ENCODE measurements at places on chromosomes 7 and 10.

DNA sequence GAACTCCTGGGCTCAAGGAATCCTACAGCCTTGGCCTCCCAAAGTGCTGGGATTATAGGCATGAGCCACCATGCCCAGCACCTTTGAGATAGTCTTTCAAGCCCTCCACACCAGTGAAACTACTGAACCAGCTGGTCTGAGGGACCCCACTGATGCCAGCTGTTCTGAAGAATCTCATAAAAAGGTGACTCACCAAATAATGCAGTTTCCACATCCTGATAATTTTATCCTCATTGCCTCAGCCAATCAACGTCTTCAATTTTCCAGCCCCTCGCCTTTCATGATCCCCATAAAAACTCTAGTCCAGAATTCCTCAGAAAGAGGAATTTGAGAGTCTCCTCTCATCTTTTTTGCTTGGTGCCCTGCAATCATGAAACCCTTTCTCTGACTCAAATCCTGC, 1691.6 kb upstream of the LRRTM3 start:
- peak; percentile 26 for DNase-seq

DNA sequence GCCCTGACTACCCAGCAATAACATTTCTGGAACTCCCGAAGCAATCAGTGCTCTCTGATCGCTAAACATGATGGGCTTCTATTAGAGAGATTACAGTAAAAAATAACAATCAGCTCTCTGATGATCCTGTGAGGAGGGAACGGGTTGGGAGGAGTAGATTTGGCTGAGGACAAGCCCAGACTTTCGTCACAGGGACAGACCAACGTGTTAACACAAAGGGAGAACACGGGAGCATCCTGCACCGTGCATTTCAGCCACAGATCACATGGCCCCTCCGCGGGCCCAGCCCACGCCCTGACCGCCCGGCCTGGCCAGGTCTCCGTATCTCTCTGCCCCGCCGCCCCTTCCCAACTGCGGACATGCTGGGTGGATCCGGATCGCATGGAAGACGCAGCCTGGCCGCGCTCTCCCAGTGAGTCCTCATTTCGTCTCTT, 95.0 kb upstream of the AGBL3 start:
- DNase-seq, result peak; percentile 88

GRCh38 chr10:23754179-23754578, 315.3 kb downstream of the OTUD1 start:
- no peak for DNase-seq

DNA sequence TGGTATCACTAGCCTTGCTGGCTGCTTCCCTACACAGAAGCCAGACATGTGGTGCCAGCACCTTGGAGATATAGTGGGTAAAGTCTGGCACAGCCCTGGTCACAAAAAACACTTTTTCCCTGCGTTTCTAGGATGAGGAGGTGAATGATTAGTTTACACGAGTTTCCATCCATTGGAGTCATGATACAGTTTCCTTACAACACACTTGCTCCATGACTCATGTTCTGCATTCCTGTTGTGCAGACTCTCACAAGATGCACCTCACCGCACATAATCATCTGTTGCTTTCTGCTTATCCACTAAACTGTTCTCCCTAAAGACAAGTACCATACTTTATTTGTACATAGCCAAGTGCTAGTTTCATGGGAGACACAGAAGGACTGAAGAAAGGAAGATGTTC, 747.1 kb upstream of the GALNT17 start:
- DNase-seq, result no peak

DNA sequence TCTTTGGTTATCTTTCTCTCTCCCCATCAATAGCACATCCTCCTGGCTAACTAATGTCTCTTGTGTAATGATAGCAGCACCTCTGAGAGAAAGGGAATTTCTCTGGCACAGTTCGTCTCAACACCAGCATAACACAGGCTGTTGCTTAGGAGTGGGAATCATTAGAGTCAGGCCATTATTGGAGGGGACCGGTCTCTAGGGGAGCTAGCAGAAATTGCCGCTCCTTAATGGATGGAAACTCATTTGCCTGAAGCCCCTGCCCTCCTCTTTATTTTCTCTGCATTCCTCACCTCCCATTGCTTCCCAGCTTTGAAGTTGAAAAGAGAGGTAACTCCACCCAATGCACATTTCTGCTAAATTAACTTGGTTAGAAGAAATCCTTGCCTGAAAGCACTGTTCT, 11.9 kb downstream of the LRRC4 start:
- DNase-seq, result no peak

DNA sequence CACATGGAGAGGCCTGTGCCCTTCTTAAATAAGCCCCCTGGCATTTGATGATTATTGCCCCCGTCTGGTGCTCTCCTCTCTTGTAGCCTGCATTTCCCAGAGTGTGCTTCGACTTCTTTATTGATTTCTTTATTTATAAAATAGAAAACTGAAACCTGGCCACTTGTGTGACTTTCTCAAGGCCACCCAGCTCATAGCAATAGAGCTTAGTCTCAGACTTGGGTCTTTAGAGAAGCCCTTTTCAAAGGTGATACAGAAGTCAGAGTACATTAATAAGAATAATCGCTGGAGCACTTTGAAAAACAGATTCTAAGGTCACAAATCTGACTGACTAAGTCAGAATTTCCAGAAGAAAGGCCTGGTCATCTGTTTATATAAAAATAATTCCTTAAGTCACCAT, 86.6 kb downstream of the NOC3L start:
- no peak for DNase-seq

GRCh38 chr10:47050618-47051455, 139.6 kb downstream of the PTPN20 start:
- DNase-seq, result no peak

GRCh38 chr10:132308587-132309470, 1.1 kb upstream of the STK32C start:
- DNase-seq, result no peak

DNA sequence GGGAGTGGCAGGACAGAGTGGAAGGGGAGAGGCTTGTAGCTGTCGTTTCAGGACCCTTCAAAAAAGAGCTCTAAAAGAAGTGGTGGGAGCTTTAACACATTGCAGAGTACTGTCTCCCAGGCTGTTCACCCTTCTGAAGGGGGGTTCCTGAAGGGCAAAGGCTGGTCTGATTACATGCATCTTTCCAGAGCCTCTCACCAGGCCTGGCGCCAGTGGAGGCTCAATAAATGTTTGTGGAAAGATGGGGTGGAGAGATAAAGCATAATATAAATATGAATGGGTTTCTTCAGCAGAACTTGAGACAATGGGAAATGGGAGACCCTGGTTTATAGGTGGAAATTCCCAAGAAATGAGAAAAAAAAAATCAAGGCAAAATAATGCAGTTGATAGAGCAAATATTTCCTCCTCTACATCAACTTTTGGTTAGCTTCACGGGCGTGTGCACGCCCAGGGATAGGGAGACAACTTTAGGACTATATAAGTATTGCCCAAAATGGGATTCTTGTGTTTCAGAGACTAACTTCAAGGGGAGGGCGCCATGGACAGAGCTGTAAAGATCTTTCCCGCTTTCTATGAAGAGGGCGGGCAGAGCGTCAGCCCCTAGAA, 613 bp upstream of the BUB3 start:
- DNase-seq, result no peak

- no peak for DNase-seq
These were observed 75.0 kb upstream of the SEM1 start for GRCh38 chr7:96784597-96784996.

GRCh38 chr7:36862771-36863261, 138.5 kb upstream of the AOAH start:
- DNase-seq, result no peak

GRCh38 chr7:95322396-95322795, 1.9 kb downstream of the PON1 start:
- DNase-seq, result no peak

GRCh38 chr7:108028111-108028510, 25.1 kb upstream of the LAMB1 start:
- no peak for DNase-seq

GRCh38 chr7:28661826-28662595, 249.7 kb downstream of the CREB5 start:
- no peak for DNase-seq

DNA sequence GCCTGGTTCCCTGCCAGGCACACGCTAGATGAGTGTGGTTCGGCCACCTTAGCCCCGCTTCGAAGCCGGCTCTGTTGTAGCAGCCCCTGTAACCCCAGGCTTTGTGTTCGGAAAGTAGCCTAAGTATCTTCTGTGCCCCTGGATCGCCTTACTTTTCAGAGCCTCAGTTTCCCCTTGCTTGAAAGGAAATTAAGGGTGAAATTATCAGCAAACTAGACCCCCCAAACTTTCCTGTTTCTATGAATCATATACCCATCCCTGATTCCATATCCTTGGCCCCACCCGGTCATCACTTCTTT, 312 bp downstream of the PDCD11 start:
- DNase-seq, result no peak

DNA sequence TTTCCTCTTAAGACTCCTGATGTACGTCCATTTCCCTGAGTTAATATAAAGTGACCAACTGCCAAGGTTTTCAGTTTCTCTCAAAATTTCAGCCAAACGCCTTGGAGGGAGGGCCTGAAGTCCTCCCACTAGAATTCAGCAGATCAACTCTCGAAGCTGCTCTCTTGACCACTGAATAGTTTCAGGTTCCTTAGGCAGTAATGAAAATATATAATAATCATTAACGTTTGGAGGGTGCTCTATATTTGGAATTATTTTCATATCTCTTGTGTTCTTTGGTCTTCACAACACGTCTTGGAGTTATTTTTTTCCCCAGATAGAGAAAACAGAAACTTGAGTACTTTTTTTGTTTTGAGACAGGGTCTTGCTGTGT, 123.6 kb upstream of the SFMBT2 start:
- DNase-seq, result no peak

GRCh38 chr10:101065481-101066145, 3.8 kb downstream of the KAZALD1 start:
- no peak for DNase-seq

DNA sequence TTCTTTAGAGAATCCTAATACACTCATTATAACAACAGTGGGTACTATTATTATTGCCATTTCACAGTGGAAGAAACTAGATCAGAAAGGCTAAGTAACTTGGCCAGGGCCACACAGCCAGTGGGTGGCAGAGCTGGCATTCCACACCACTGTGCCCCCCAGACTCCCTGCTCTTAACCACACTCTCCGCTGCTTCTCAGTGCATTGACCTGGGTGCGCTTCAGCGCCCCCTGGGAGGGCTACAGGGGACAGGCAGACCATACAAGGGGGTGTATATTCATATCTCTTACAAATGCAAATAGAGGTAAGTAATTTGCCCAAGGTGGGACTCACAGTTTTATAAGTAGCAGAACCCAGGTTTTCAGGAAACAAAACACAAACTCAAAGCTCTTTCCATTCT, 77.0 kb upstream of the NMT2 start:
- DNase-seq, result no peak

- DNase-seq, result no peak
These were observed 29.9 kb downstream of the HEPACAM2 start for GRCh38 chr7:93196336-93196735.

GRCh38 chr10:97188261-97188711, 2.5 kb upstream of the SLIT1 start:
- DNase-seq, result peak; percentile 27

GRCh38 chr7:137871170-137871915, 24.6 kb upstream of the DGKI start:
- DNase-seq, result no peak

GRCh38 chr7:98168904-98169621, 42.2 kb upstream of the BHLHA15 start:
- DNase-seq, result no peak

- DNase-seq, result no peak
These were observed 74.3 kb downstream of the CPED1 start for GRCh38 chr7:121062671-121063279.

GRCh38 chr10:110651044-110651958, 7.2 kb downstream of the RBM20 start:
- DNase-seq, result no peak

DNA sequence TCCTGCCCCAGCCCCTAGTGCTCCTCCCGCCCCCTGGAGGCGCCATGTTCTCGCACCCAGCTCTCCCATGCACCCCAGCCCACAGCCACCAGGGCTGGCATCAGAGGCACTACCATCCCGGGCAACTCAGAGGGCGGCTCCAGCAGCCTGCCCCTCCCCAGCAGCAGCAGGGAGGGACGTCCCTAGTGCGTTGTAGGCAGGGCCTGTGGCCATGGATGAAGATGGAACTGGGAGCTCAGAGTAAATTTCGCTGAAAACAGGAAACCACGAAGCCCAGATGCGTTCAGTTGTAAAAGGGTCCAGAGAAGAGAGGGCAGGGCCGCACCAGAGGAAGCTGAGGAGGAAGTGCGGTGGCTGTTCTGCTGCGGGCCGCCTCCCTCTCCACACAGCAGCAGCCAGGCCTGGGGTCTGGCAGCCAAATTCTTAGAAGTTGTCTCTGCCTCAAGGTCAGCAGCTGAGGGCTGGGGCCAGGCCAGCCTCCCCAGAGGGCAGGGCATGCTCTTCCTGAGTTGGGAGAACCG, 24.6 kb downstream of the VSIR start:
- no peak for DNase-seq

GRCh38 chr10:129779126-129780111, 184.7 kb downstream of the EBF3 start:
- no peak for DNase-seq

- no peak for DNase-seq
These were observed 179.5 kb upstream of the PLXNA4 start for GRCh38 chr7:132755538-132756483.

DNA sequence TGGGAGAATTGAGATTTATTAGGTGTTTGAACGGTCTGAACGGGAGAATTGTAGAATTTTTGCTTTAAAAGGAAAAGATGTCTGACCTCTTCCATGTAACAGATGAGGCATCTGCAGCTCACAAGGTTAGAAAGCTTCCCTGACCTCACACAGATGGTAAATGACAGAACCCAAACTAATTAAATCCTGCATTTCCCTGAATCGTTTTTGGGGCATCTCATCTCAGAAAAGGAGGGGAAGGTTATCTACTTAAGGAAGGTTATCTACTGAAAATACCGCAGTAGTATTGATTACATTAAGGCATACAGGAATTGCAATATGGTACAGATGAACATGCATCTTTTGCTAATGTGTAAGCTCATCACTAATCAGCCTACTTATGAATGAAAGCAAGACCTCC, 278.3 kb downstream of the CCDC3 start:
- no peak for DNase-seq

DNA sequence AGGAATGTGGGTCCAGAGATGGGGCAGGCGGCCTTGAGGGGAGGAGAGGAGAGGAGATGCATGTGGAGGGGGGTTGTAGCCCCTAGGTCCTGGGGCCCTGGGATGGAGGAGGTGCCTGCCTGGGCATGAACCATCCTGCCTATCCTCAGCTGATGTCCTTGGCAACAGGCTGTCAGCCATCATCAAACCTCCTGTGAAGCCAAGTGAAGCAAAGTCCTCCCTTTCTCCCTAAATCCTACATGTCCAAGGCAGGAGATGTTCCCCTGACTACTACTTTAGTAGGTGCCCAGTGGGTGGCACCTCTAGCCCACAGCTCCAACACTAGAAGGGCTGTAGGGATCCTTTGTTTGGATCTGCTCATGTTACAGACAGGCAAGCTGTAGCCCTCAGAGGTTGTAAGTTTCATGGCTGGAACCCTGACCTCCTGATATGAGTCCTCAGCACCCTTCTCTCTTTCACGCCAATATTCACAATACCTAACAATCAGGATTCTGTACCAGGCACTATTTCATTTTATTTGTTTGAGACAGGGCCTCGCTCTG, 66.6 kb upstream of the SYPL1 start:
- DNase-seq, result peak; percentile 27

GRCh38 chr10:102657984-102658724, 13.9 kb downstream of the TRIM8 start:
- DNase-seq, result no peak

- peak; percentile 8 for DNase-seq
These were observed 217.1 kb upstream of the FRMD4A start for GRCh38 chr10:14547816-14548215.

- no peak for DNase-seq
These were observed 10.5 kb upstream of the SLC26A3 start for GRCh38 chr7:107813524-107813923.

- DNase-seq, result no peak
These were observed 38.6 kb downstream of the MAGI2 start for GRCh38 chr7:79414910-79415309.

Measured in NCI-H524 (cell line).